ENCODE measurements at places on chromosomes 5 and 9.

GRCh38 chr9:86353655-86354010, 577 bp downstream of the TUT7 start:
- DNase-seq, result no peak

DNA sequence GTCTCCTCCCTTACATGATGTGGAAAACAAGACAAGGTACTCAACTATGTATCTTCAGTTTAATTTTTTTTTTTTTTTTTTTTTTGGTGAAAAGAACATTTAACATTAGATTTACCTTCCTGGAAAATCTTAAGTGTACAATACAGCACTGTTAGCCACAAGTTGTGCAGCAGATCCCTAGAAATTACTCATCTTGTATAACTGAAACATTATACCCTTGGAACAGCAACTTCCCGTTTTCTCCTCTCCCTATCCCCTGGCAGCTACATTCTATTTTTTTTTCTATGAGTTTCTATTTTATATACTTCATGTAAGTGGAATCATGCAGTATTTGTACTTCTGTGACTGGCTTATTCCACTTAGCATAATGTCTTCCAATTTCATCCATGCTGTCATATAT, 421.9 kb upstream of the FTMT start:
- no peak for DNase-seq

- no peak for DNase-seq
Observed at GRCh38 chr5:9712506-9712905, 82.4 kb upstream of the TAS2R1 start.

GRCh38 chr9:11199335-11199734, 586.5 kb upstream of the PTPRD start:
- DNase-seq, result no peak

- no peak for DNase-seq
Observed at GRCh38 chr5:80238778-80239679, 16.8 kb downstream of the SERINC5 start.

DNA sequence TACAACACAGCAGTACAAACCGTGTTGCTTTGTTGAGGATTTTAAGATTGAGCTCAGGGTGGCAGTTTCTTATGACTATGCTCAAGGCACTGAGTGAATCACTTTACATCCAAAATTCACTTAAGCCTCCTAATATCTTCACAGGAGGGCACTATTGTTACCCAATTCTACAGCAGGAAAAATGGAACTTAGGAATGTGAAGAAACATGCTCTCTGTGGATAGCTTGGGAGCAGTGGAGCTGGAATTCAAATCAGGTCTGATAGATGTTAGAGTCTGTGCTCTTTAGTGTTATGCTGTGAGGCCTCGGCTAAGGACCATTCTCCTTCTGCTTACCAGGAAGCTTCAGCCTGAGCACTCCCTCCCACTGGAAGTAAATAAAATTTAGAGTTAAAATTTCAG, 18.7 kb upstream of the HMHB1 start:
- DNase-seq, result no peak

DNA sequence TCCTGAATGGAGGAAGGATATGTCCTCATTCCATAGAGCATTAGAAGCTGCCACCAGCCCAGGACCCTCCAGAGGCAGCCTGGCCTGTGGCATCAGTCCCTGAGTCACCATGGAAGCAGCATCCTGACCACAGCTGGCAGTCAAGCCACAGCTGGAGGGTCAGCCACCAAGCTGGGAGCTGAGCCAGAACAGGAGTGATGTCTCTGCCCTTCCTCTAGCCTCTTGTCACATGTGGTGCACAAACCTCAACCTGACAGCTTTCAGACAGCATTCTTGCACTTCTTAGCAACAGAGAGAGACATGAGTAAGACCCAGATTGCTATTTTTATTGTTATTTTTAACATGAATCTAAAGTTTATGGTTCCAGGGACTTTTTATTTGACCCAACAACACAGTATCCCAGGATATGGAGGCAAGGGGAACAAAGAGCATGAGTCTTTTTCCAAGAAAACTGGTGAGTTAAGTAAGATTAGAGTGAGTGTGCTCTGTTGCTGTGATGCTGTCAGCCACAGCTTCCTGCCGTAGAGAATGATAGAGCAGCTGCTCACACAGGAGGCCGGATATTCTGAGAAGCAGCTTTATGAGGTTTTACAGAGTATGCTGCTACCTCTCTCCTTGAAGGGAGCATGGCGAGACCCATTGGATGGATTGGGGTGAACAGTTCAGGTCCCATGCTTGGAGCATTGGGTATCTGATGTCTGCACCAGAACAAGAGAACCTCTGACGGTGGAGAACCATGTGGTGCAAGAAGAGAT, 13.0 kb upstream of the CYFIP2 start:
- DNase-seq, result no peak

DNA sequence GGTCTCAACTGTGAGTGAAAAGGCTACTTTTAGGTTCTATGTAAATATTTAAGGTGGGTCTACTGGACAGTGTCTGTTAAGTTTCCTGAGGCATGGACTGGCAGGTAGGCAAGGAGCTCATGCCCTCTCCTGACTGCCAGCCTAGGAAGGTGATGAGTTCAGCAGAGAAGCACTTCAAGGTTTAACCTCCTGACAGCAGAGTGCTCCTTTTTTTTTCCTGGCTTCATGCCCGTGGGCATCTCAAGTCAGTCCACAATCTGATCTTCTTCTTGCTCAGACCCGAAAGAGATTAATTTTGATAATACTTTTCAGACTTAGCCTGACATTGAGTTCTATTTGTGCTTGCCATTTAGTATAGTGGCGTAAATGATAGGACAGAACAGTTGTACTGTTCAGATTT, 241.9 kb upstream of the NREP start:
- DNase-seq, result no peak

DNA sequence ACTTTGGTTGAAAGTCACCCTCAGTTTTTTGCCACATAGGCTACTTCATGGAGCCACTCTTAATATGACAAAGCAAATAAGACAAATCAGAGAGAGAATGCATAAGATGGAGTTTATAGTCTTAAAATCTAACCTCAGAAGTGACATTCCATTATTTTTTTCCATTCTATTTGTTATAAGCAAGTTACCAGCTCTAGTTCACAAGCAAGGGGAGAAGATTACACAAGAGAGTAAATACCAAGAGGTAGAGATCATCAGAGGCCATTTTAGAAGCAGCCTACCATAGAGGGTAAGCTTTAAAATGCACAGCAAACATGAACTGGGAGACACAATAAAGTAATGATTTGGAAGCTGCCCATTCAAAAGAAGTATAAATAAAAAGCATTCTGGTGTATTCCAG, 651.3 kb upstream of the MEF2C start:
- no peak for DNase-seq

DNA sequence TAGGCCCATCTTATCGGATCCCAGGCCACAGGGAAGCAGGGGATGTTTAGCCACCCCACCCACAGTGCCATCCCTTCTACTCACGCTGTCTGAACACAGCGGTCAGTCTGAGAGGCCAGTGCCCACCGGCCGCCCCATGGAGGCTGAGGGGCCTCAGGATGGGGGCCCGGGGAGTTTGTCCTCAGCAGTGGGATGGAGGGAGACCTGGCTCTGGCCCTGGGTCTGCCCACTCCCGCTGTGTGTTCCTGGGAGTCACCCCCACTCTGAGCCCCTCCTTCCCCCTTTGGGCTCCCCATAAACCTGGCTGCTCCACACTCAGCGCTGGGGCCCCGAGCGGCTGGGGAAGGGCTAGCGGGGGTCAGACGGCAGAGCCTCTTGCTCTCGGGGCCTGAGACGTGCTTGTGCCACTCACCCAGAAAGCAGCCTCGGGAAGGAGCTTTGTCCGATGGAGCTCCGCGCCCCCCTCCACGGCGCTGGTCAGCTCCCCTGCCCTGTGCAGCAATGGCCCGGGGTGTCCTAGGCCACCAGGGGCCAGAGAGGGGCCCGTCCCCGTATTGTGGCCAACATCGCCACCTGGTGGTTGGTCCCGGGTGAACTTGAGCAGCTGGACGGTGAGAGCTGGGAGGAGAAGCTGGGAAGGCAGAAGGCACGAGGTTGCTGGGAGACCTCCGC, 10.9 kb upstream of the LAMC3 start:
- no peak for DNase-seq

GRCh38 chr9:84513979-84514378, 155.6 kb upstream of the NTRK2 start:
- DNase-seq, result no peak

GRCh38 chr5:67619235-67619634, 422.6 kb upstream of the CD180 start:
- no peak for DNase-seq

DNA sequence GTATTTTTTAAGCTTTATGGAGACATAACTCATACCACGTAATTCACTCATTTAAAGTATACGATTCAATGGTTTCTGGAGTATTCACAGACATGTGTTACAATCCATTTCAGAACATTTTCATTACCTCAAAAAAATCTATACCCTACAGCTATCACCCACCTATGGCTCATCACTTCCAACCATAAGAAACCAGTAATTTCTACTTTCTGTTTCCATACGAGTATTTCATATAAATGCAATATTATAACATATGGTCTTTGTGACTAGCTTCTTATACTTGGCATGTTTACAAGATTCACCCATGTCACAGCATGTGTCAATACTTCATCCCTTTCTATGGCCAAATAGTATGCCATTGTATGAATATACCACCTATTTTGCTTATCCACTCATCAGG, 18.8 kb downstream of the UBQLN1 start:
- no peak for DNase-seq

Measured in RWPE2 (cell line).